ENCODE measurements at places on chromosomes 12 and 14.

DNA sequence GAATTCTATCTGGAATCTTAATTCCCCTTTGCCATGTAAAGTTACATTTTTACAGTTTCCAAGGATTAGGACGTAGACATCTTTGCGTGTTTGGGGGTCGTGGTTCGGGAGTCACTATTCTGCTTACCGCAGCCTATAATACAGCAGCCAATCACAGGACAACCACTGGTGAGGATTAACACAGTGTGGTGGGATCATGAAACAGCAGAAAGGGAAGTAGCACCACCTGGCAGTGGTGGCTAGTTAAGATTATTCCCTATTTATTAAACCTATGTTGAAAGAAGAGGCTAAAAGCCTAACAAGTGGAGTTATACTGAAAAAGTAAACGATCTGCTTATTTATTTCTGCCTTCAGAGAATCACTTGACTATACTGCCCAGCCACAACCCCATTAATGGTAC is 71.7 kb downstream of the IPO8 start:
- no peak for DNase-seq

DNA sequence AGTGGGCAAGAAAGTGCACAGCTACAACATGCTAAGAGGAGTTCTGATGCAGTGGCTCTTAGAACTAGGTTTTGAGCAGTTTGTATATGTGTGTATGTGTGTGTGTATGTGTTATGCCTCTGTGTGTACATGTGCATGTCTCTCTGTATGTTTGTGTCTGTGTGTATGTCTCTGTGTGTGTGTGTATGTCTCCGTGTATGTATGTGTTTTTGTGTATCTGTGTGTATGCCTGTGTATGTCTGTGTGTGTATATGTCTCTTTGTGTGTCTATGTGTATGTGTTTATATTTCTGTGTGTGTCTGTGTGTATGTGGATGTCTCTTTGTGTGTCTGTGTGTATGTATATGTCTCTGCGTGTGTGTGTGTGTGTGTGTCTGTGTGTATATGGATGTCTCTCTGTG is 139.6 kb downstream of the C12orf75 start:
- no peak for DNase-seq

GRCh38 chr14:55097881-55098560 is 31.0 kb upstream of the LGALS3 start:
- DNase-seq, result peak; percentile 69

DNA sequence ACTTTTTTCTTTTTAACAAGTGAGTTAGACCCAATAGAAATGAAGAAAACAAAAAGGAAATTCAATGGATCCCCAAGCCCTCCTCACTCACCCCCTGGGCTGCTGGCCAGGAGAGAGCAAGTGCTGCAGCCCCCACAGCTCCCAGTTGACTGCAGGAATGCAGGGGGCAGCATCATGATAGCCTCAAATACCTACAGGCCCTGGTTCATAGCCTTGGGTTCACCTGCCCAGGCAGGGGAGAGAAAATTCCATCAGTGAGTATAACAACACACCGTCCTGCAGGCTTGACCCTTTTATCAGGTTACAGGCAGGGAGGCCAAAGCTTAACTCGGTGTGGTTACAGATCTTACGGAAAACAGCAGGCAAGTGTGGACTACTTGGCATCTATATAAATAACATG is 76.3 kb downstream of the PHLDA1 start:
- no peak for DNase-seq

DNA sequence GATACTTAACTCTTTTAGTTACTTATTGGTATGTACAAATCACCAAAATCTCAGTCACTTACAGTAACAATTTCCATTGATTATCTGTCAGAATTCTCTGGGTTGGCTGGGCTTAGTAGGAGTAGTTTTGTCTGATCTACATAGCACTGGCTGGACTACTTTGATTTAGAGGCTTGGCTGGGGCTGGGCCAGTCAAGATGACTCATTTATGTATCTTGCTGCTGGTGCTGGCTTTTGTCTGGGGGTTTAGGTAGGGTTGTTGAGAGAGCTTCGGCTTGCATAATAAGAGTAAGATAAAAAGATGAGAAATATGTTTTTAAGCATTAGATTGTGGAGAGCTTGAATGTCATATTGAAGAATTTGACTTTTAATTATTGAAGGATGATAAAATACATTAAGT is 1093.7 kb downstream of the SLC6A15 start:
- peak; percentile 68 for DNase-seq

DNA sequence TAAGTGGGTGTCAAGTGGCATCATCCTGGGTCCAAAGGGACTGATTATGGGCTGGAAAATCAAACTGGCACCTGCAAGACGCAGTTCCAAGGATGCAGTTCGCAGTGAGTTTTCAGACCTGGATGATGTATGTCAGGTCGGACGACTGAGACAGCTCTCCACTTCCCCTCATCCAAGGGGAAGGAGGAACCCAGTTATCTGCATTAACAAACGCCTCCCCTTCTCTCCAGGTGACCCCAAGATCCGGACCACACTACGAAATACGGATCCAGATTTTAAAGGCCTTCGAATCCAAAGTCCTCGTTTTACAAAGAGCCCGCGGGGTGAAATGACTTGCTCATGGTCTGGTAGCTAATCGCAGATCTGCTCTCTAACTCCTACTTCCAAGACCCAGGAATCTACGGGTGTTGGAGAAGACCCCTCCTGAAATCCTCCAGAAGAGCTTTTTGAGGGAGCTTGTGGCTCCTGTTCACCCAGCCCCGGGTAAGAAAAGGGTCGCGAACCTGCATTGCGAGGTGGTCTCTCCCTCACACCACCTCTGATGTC is 460 bp upstream of the SYNE2 start:
- no peak for DNase-seq
